Hindlimb muscle (tissue), 1 donor: ENCODE measurements at places on chromosomes 12 and 14.

DNA sequence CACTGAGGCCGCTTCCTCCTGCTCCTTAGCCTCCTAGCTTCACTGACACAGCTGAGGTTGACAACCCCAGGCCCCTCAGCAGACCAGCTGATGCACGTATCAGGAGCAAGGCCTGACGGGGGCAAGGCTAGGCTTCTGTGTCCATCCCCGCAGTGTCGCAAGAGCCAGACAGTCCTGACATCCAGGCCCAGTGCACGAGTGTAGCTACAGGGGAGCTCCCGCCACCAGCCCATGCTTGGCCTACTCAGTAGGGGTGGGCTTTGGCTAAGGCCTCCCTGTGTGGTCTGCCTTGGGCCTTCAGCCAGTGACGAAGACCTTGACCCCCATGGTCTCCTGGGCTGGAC lies 179.1 kb downstream of the DPF3 start:
- no peak for DNase-seq

DNA sequence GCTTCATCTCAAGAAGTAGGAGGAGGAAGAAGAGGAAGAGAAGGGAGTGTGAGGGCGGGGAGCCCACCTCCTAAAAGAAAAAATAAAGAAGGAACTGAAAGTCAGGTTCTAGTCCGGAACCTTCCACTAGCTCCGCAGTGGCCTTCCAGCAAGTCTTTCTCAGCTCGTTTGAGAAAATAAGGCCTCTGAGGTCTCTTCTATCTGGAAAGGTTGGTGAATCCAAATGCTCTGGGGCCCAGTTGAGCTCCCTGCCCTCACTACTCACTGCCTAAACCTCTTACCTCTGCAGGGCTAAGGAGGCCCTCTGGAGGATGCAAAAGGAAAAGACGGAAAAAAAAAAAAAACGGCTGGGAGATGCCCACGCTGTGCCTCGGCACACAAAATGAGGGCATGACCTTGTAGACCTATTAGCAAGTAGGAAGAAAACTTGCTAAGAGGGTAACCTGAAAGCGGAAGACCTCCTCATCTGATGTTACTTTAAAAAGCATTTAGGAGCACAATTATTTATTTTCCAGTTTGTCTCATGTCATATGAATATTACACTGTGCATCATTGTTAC lies 35.9 kb downstream of the FBLN5 start:
- no peak for DNase-seq

- DNase-seq, result no peak
These were observed 34.4 kb upstream of the GALNT9 start for GRCh38 chr12:132363661-132364347.

GRCh38 chr12:6703631-6704030 lies 3.0 kb upstream of the PIANP start:
- DNase-seq, result no peak

- no peak for DNase-seq
These were observed 116.0 kb downstream of the PRICKLE1 start for GRCh38 chr12:42473561-42473960.

DNA sequence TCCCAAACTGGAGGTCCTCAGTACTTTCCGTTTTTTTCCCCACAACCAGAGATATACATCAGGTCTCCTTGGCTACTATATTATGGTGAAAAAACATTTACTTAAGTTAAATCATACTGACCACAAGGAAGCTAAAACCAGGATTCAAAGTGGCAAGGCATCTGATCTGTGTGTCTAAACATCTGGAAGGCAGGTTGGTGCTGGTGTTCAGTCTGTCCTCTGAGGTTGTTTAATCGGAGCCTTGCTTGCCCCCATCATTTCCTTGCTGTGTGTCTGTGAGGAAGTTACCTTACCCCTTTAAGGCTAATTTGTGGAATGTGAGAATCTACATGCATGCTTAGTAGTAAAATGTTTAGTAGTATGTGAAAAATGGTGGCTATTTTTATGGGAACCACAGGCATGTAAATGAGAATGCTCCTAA lies 75.6 kb downstream of the GALNT4 start:
- no peak for DNase-seq

GRCh38 chr12:49091836-49092085 lies 2.8 kb downstream of the DHH start:
- no peak for DNase-seq

GRCh38 chr14:80212023-80212397 lies 706 bp upstream of the DIO2 start:
- DNase-seq, result peak; percentile 10

GRCh38 chr12:48767047-48767446 lies 21.8 kb downstream of the ADCY6 start:
- no peak for DNase-seq

GRCh38 chr14:69013943-69014782 lies 35.1 kb upstream of the ACTN1 start:
- no peak for DNase-seq

DNA sequence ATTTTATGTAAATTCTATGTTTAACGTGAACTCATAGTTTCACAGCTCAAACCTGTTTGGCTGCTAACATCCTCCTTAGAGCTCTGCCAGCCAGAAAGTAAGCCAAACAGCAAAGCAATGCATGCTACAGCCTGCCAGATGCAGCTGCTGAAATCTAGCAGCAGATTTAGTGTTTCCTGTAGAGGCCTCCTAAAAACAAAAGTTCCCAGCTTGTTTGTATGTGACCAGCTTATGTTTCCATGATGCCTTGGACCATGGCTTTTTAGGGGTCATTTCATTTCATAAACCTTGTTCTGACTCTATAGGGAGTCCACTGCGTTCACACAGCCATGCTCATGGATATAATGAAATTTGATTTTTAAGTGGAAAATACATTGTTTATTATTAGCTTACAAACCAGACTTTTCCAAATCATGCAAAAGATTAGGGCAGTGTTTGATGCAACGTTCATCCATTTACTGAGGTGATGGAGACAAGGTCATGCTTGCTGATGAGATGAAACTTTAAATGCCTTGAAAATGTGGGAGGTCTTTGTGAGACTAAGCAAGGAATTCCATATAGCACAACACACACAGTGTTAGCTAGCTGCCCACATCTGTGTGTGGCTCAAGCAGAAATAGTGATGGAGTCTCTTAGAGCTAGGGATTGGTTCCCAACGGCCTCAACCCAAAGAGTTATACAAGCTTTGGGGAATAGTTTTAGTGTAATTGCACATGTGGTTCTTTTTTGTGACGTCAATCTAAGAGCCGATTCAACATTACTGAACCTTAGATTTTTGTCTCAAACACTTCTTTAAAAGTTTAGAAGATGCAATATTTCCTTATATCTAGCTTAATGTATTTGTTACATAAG lies 157.5 kb upstream of the LRIG3 start:
- peak; percentile 80 for DNase-seq

GRCh38 chr12:122858171-122858570 lies 22.9 kb downstream of the HIP1R start:
- no peak for DNase-seq

GRCh38 chr12:92857818-92858217 lies 71.3 kb downstream of the EEA1 start:
- DNase-seq, result no peak

DNA sequence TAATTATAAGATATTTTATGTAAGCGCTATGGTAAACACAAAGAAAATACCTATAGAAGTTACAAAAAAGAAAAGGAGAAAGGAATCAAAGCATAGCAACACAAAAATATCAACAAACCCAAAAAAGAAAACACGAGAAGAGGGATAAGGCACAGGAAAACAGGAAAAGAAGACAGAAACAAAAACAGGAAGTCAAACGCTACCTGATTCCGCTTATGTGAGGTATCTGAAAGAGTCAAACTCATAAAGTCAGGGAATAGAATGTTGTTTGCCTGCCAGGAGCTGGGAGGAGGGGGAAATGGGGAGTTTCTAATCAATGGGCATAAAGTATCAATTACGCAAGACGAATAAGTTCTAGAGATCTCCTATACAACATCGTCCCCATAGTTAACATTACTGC lies 39.9 kb upstream of the GPR132 start:
- no peak for DNase-seq

GRCh38 chr14:70811050-70811449 lies 1.7 kb upstream of the MAP3K9 start:
- no peak for DNase-seq

GRCh38 chr14:50622978-50623377 lies 45.1 kb downstream of the SAV1 start:
- no peak for DNase-seq

- DNase-seq, result no peak
These were observed 5.5 kb downstream of the OR10AD1 start for GRCh38 chr12:48197549-48197970.

DNA sequence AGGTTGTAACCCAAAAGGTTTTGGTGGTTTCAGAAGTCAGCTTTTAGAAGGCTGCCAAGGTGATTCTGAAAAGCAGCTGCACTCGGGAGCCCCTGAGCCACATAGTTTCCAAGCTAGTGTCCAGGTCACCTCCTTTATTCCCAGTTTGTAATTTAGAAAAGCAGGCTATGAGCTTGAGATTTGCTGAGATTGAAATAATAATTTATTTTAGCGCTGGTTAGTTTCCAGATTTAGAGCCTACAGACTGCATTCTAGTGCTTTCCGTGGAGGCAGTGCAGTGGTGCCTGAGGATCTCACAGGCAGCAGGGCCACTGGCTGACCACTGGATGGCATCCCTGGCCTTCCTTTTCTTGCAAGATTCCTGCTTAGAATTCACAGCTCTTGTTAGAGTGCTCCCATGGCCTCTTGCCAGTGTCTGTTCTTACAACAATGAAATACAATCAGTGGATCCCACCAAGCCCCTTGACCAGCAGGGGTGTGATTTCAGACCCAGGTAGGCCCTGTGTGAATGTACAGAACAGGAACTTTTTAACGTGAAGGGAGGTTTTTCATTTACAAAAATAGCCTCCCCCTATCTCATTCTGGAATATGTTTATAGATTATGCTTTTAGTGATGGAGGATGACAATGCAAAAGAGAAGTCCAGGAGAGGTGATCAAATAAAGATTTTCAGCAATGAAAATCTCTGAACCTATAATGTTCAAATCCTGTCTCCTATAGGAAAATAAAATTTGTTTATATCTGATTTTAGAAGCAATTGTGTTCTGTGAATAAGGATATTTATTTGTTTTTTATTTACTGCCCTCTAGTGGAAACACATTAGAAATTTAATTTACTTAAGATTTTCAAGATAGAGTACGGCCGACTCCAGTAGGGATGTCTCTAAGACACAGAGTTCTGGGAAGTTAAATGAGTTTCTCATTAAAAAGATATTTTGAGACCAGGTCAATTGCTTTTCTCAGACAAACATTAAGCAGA lies 362.1 kb upstream of the STXBP6 start:
- peak; percentile 59 for DNase-seq

GRCh38 chr14:65878586-65878985 lies 466.1 kb downstream of the FUT8 start:
- no peak for DNase-seq

- peak; percentile 66 for DNase-seq
These were observed 7.0 kb upstream of the UBC start for GRCh38 chr12:124921200-124922031.

DNA sequence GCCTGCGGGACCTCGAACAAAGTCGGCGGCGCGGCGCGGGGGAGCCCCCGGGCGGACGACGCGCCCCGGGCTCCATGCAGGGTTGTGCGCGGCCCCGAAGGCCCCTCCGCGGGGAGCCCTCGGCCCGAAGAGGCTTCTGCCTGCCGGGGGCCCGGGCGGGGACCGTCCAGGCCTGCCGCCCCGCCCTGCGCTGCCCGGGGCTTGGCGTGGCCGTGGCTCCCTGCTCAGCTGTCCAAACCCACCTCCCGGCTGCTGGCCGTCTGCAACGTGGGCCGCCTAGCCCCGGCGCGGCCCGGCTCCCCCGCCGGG lies 670 bp downstream of the DYRK2 start:
- DNase-seq, result no peak

DNA sequence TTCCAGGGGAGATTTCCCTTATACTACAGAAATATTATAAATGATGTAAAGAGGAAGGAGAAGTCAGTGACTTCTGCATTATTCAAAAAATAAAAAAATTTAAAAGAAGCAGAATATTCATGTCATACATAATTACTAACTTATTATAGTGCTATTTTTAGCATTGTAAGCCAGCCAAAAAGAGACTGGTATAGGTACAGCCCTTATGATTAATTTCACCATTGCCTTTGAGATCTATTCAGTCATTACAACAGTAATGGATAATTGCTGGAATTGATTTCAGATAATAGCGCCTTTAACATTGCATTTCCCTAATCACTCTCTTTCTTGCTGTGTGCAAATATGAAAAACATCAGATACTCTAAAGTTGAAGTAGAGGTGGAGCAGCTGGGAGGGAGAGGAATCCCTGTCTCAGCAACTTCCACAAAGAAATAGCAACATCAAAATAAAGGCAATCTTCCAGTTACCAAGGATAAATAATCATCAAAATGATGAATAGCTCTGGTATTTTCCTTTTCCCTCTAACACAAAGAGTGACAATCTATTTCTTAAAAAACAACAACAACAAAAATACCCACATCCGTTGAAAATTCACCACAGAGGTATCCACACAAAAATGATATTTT lies 71.8 kb upstream of the OVCH1 start:
- DNase-seq, result no peak
